NAMALWA (cell line): ENCODE measurements at places on chromosomes 1 and 21.

DNA sequence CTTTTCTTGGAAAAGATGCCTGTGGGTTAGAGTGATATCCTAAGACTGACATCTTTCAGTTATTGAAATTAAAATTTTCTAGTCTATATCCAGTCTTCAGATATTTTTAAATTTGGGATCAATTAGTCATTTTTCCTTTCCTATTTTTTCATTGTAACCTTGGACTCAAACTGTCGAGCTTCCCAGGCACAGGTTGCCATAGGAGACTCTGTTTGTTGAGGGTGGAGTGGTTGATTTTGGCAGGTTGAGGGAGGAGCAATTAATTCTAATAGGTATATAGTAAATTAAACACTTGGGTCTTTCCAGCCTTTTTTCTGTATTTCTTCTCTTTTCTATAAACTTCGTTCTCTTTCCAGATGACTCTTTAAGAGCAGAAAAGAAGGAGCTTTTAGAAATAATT lies 326.8 kb downstream of the ASTN1 start:
- no peak for DNase-seq

DNA sequence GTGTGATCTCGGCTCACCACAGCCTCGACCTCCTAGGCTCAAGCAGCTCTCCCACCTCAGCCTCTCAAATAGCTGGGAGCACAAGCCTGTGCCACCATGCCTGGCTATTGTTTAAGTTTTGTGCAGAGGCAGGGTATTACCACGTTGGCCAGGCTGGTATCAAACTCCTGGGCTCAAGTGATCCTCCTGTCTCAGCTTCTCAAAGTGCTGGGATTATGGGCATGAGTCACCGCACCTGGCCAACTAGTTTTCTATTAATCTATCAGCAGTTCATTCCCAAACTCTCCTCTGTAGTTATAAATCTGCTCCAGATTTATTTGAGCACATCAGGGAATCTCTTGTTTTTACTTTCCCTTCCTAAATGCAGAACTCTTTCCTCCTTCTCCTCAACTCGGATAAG lies 443.8 kb downstream of the PRDM2 start:
- DNase-seq: no peak

- peak; percentile 92 for DNase-seq
Observed at GRCh38 chr1:151762941-151763921, at the start of gene MRPL9. MRPL9 (minus strand) TSS chr1:151763496; CDS start chr1:151763479, 17 bp downstream.

GRCh38 chr1:25954282-25954938 lies 43.5 kb downstream of the PAFAH2 start:
- no peak for DNase-seq

DNA sequence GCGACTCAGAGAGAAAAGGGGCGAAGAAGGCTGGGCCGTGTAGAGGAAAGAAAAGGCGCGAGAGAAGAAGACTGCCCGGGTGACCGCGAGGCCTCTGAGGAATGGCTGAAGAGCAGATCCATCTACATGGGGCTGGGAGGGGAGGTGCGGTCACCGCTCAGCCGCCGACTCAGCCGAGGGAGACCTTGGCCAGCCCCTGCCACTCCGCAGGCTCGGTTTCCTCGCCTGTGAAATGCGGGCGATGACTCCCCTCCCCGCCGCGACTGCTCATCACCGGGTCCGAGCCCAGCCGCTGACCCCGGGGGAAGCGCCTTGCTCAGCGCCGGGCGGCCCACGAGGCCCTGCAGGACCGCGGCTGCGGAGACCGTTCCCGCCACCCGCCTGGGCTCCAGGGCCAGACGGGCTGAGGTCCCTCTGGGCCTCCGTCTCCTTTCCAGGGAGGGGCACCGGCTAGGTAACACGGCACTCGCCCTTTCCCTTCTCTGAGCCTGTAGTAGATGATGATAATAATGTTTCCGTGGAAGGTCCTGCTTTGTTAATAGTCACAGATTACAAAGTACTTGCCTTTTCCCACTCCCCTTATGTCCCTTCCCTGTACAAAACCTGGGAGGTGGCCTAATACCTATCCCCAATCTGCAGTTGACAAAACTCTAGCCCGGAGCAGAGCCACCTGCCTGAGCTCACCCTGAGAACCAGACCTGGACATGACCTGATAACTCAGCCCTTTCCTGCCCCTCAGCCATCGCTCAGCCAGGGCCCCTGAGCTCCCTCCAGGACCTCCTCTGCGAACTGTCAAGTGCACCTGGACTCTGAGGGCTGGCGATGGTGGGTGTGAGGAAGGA lies 1.6 kb upstream of the BSND start:
- no peak for DNase-seq

GRCh38 chr21:27134516-27134915 lies 167.6 kb upstream of the ADAMTS5 start:
- no peak for DNase-seq

DNA sequence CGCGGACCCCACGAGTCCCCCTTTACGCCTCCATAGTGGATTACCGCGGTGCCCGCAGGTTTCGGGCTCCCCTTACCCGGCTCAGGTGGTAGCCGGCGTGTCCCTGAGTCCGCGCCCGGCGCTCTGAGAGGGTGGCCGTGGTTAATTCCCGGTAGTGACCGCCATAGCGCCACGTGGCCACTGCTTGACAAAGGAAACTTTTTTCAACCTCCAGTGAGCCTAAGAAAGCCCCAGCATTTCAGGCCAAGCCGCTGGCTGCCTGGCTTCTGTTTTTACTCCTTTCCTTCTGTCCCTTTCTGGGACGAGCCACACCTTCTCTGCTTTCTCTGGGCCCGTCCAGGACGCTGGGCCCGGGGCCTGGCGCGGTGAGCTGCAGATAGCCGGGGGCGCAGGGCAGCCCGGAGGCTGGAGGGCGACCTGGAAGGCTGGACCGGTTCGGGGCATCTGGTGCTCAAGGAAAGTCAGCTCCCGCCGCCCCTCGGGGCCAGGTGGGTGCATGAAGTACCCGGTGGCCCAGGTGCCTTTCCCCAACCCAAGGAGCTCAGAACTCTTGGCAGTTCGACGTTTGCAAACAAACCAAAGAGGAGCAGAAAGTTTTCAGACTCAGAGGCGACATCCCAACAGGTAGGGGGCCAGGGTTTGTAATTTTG lies 540 bp upstream of the C1orf198 start:
- peak; percentile 35 for DNase-seq

- DNase-seq: no peak
Observed at GRCh38 chr1:2638466-2639115, 5.8 kb upstream of the MMEL1 start.

- DNase-seq: peak; percentile 40
Observed at GRCh38 chr1:116133696-116134475, 22.7 kb downstream of the MAB21L3 start.

GRCh38 chr1:8510041-8510823 lies 192.3 kb downstream of the SLC45A1 start:
- DNase-seq: peak; percentile 85

- DNase-seq: no peak
Observed at GRCh38 chr1:14768582-14769304, 170.3 kb downstream of the KAZN start.

DNA sequence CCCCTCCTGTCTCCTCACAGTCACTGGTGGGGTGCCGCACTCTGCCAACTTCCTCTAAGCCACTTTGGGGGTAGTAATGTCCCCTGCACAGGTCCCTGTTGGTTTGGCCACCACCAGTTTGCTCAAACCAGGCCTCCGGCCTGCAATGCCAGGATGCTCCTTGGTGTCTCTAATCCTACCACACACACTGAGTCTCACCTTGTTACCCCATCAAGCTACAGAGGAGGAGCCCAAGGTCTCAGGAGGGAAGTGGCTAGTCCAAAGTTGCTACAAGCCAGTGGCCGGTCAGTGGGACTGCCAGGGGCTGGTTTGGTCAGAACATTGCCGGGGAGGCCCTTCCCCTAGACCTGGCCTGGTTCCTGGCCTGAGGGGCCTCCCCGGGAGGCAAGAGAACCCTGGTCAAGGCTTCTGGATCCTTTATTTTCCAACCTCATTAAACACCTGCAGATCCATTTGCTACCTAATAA lies 21.5 kb upstream of the LRP8 start:
- DNase-seq: no peak

DNA sequence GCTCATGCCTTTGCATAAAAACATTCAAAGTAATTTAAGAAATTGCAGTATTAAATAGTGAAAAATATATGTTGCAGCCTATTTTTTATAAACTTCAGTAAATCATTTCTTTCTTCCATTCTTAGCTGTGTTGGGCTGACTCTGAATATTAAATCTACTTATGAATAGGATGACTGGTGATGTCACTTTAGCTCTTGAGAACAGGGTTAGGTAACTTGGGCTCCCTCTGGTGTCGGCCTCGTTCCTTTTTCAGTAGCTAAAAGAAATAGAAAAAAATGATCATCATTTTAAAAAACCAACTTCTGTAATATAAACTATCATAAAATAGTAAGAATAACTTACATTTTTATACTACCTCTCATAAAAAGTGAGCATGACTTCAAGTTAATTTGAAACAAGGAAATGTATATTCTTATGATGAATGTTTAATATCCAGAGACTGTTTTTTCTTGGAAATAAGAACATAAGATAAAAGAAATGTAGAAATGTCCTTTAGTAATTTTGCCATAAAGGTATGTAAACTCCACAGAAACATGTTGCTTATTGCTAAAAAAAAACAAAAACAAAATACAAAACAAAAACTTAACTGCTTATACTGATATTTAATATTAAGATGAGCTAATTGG lies 26.8 kb upstream of the NCAM2 start:
- peak; percentile 76 for DNase-seq

- no peak for DNase-seq
Observed at GRCh38 chr1:157161901-157162300, 23.7 kb upstream of the ETV3 start.

DNA sequence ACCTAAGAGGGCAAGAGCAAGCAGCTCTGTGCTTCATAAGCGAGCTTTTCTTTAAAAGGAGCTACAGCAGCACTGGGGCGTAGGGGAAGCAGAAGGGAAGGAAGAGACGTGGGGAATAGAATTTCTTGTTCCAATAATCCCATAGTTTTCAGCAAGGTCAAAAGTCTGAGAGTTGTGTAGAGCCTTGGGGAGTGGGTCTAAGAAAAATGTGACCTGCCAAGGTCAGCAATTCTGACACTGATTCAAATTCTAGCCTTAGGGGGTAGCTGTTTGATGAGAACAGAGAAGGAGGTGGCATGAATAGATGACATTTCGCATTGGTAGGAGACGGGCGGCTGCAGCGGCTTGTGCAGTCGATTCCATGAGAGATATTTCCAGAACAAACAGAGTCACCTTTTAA lies 22.4 kb downstream of the PRRX1 start:
- no peak for DNase-seq

DNA sequence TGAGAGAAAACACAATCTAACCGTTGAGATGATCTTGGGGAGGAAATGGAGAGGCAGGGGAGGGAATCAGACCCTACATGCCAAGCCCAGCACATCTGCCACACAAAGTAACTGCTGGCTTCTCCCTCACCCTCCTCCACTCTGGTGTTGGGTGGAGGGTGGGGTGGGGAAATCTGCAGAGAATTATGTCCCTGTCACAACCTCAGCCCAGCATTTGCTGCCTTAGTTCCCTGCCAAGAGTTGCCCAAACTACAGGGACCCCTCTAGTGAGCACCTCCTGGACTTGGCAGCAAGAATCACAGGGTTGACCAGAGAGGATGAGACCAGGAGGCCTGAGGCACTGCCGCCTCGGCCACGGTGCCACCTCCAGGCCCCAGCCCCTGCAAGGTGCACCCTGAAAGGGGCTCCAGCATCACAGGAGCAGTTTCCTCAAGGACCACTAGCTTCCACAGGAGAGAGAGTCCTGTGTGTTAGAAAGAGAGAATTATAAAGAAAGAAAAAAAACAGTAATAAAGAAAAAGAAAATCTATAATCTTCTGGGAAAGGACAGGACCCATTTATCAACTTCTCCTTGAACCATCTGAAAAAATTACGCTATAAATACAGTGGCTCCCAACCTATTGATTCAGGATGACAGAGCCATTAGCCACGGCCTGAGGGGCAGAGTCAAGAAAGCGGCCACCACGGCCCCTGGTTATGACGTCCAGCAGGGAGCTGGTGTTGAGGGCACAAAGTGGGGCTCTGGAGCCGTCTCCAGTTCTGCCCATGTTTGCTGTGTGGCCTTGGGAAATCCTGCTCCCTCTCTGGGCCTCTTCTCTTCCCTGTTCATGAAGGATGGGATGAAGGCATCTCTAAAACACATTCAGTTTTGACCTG lies 451.7 kb downstream of the MATN1 start:
- no peak for DNase-seq

DNA sequence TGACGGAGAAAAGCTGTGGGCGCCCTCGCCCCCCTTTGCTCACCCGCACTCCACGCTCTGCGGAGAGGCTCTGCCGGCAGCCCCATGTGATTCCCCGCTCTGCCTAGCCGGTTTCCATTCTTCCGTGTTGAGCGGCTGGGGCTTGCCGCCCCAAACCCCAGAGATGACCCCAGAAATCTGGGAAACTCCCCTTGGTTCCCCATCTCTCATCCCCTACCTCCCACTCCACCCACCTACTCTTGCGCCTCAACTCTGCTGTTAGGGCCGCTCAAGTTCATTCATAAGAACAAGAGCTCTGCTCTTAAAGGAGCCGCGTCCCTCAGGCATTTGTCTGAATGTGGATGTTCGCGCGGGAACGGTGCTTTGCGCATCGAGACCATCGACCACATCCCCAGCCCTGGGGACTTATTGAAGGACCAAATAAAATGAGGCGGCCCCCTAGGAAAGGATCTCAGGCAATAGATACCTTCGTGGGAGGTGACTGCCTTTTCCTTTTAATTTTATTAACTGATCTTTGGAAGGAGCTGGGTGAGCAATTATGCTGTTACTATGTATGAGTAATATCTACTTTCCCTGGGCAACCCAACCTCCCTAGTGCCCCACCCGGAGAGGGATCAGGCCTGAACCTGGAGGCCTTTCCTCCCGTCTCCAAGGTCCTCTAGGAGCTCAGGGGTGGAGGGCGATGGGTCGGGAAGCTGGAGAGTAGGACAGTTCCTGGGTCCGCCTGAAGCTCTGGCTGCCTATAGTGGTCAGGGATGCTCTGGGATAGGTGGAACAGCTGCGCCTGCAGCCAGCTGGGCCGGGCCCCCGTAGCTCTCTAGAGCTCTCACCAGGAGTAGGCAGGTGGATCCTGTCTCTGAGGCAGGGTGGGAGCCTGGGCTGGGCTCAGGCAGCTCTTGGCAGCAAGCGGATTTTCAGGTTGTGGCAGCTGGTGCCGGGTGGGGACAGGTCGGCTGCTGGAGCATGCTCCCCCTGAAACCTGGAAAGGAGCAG lies 898 bp downstream of the MFSD2A start:
- DNase-seq: peak; percentile 65

GRCh38 chr1:25899792-25900191 lies 6.4 kb downstream of the STMN1 start:
- no peak for DNase-seq

DNA sequence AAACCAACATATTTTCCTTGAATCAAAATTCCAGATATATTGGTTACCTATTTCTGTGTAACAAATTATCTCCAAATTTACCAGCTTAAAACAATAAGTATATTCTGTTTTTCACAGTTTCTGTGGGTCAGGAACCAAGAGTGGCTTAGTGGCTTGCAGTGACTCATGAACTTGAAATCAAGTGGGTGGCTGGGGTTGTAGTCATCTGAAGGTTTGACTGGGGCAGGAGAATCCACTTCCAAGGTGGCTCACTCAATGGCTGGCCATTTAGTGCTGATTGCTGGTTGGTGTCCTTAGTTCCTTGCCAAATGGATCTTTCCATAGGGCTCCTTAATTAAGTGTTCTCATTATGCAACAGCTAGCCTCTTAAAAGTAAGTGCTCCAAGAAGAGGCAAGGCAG lies 43.8 kb downstream of the ALG14 start:
- no peak for DNase-seq

- no peak for DNase-seq
Observed at GRCh38 chr1:183498342-183498991, 26.2 kb downstream of the SMG7 start.
